ENCODE measurements at places on chromosomes 3 and 15. TPM values are rescaled to one million over a fixed set of nuclear protein-coding genes. Genes with fewer than 3 reads are reported as not detected.

GRCh38 chr3:15498431-15499214 lies 22.9 kb downstream of the COLQ start:
- DNase-seq = no peak

GRCh38 chr15:62953496-62954045 lies 89.0 kb upstream of the TPM1 start:
- DNase-seq = no peak

DNA sequence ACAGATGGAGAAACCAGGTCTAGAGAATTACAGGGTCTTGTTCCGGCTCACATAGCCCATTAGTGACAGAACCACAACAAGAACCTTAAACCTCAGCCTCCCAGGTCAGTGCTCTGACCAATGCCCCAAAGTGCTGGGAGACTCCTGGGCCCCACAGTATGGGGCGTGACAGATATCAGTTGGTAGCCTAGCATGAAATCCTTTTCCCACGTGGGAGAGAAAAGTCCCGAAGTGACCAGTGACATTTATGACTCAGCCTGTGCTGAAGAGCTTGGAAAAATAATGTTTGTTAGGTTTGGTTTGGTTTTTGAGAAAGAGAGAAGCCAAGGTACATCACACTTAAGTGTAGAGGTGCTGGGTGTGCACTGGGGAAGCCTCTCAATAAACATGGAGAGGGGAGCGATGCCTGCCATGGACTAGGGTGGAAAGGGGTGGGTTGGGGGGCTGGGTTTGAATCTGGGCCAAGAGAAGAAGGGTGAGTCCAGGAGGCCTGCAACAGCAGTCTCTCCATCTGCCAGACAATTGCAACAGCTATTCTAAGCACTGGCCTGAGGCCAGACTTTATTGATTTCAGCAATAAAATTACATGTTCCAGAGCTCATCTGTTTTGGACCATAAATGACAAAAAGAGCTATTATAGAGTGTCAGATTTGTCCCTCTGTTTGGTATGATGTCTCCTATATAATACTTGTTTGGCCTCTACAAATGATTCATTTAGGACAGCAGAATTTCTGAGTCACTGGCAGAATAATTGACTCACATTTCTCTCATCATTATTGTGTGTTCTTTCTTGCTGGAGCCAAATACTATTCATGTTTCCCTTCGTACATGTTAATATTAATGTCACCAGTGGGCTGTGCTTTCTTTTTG lies 43.4 kb downstream of the C2CD4A start:
- DNase-seq = peak; percentile 60

GRCh38 chr3:195542316-195542697 lies 818 bp downstream of the PPP1R2 start:
- DNase-seq = no peak

MTHFS gene
- 23.3 TPM for total RNA-seq

DNA sequence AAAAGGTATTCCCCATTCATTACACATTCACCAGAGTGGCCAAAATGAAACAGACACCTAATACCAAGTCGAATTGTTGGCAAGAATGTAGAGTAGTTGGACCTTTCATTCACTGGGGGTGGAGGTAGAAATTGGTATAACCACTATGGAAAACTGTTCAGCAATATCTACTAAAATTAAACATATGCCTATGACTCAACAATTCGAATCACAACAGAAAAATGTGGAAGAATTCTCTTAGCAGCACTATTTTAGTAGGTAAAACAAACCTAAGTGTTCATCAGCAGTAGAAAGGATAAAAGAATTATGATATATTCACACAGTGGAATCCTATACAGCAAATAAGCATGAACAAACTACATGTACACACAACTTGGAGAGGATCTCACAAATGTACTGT lies 30.6 kb downstream of the POLG start:
- DNase-seq = no peak

- no peak for DNase-seq
These were observed 273.6 kb downstream of the MECOM start for GRCh38 chr3:169389925-169390253.

- peak; percentile 51 for DNase-seq
These were observed 211.7 kb upstream of the GADL1 start for GRCh38 chr3:31106204-31106603.

AGTR1 gene
- total RNA-seq = not detected
